ENCODE measurements at places on chromosomes 7 and 10.

- no peak for DNase-seq
Measured at GRCh38 chr10:62374862-62375710, 917 bp downstream of the ZNF365 start.

DNA sequence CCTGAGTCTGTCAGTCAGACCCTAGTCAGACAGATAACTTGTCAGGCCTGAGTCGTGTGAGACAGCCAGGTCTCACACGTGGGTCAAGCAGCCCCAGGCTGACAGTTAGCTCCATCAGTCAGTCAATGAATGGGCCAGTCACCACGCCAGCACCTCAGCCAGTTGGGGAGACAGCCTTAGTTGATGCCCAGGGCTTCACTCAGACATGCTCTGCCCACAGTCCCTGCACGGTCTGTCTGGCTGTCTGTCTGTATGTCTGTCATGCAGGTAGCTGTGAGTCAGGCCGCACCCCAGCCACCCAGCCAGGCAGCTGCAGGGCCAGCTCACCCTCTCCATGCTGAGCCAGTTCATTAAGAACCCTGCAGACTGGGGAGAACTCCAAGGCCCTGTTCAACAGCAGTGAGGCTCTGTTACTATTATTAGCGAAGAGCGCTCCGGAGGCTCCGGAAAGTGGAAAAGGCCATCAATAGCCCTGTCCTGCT lies 141.1 kb upstream of the PCBD1 start:
- no peak for DNase-seq

- no peak for DNase-seq
Measured at GRCh38 chr7:151431281-151431767, 8.6 kb downstream of the CRYGN start.

DNA sequence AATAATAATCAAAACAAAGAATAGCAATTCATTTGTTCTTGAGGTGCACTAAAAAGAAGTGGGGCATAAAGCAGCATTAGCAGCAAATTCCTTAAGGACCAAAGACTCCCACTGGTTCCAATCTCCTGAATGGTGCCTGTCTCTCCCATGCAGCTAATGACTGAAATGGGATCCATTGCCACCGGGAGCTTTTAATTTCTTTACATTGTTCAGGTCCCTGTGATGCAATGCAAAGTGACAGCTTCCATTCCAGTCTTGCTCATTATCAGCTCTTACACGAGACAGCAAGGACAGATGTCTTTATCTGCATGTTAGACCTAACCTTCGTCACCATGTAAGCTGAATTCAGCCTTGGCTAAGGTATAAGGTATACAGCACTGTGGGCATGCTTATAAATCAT lies 148.1 kb downstream of the POU6F2 start:
- DNase-seq, result no peak

DNA sequence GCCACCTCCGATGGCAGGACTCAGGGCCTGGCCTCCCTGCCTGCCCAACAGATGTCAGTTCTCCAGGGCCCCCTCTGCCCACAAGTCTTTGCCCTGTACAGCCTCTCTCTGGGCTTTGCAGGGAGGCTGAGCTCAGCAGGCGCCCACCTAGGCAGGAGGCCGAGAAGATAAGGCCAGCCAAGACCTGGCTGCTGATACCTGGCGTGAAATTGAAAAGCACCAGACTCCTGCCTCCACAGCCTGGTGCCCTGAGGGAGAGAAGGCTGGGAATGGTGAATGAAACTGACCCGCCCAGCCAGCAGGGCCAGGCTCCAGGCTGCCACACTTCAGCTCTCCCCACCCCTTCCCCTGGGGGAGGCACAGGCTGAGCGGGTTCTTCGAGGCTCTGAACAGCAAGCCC lies 145.8 kb downstream of the CDH23 start:
- DNase-seq, result no peak

DNA sequence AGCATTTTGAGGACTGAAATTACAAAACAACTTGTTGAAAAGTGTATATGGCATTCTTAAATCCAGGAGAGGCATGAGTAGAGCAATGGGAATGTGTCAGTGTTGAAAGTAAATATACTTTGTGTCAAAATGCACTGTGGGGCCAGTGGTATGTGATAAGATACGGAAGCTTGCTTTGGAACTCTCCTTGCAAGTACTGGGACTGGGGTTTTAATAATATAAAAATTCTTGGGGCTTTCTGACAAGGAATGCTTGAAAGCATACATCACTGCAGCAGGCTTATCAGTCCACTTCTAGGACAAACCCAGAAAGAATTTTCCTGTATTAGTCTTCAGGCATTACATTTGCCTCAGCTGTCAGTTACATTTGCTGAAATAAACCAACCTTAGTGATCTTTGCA lies 472.8 kb upstream of the FZD8 start:
- DNase-seq, result peak; percentile 80

- no peak for DNase-seq
Measured at GRCh38 chr7:18607025-18607424, 111.5 kb downstream of the HDAC9 start.

- DNase-seq, result no peak
Measured at GRCh38 chr10:56844978-56845529, 484.0 kb upstream of the ZWINT start.

DNA sequence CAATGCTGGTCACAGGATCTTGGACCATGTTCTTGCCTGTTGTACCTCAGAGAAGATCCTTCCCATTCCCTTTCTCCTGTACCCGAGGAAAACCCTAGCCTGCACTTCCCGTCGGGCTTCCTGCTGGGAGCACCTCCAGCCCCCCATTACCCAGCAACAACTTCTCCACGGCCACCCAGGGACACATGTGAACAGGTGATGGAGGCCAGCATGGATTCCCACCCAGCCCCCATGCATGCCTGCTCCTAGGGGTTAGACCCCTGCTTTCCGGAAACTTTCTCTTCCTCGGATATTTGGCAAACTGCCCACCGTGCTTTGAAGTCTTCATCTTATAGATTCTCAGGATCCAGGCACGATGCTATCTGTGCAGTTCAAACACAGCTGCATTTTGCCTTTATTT lies 67.3 kb downstream of the CALML3 start:
- DNase-seq, result no peak

DNA sequence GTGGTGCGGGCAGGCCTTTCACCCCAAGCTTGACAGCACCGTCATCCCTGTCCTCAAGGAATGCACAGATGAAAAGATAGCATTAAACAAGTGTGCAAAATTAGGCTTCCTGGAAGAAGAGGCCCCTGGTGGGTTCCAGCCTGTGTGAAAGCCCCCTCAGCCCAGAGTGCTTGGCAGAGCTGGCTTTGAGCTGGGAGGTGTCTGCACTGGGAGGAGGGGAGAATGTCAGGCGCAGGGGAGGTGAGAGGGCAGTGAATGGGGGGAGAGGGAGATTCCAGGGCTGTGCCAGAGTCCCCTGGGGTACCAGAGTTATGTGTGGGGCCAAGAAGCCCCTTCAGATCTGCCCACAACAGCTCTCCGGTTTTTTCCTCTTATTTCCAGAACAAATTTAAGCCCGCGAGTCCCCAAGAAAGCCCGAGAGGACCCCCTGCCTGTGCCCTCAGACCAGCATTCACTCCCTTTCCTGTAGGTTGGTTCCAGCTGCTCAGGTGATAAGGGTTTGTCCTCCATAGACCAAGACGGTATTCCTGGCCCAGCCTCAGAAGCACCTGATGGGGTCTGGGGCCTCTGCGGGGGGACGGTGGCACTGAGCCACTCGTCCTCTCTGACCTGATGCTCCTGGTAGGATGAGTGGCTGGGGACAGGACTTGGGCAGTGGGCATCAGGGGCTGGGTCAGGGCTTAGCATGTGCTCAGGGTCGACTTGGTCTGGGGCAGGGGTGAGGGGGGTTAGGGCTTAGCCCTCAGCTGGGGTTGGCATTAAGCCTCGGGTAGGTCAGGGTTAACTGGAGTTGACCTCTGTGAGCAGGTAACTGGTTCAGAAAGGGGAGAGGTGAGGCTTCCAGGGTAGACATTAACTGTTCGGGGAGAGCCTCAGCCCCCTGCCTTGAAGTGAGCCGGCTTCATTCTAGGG lies 43.4 kb downstream of the ADCYAP1R1 start:
- no peak for DNase-seq

DNA sequence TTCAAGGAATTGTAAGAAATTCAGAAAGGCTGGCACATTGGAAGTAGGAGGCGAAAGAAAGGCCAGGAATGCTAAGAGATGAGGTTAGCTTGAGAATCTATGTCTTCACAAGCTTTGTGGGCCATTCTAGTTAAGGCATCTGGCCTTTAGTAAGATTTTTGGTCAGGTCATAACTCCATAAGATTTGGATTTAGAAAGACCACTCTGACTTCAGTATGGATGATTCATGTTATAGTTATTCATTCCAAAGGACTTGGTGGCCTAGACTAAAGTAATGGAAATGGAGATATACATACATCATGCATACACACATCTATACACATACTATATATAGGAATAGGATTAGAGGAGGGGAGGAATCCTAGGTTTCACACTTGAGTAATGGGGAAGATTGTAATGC lies 77.5 kb downstream of the SEPTIN7 start:
- DNase-seq, result no peak

DNA sequence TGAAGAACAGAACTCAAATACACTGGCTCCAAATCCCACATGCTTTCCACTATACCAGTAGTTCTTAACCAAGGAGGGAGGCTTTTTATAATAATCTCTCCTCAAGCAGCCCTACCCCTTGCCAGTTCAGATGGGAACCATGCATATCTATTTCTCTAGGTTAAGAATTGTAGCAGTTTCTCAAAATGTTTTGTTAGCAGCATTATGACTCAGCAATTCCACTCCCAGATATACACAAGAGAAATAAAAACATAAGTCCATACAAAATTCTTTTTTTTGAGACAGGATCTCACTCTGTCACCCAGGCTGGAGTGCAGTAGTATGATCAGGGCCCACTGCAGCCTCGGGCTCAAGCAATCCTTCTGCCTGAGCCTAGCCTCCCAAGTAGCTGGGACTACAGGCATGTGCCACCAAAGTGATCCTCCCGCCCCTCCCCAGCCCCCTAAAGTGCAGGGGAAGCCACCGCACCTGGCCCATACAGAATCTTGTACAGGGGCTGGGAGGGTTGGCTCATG lies 18.1 kb downstream of the YWHAG start:
- no peak for DNase-seq

GRCh38 chr10:133126431-133127290 lies 33.4 kb upstream of the KNDC1 start:
- no peak for DNase-seq

GRCh38 chr7:29851487-29851886 lies 45.2 kb downstream of the WIPF3 start:
- no peak for DNase-seq

- peak; percentile 61 for DNase-seq
Measured at GRCh38 chr10:103451831-103452505, at the start of gene CALHM2. Gene CALHM2, minus strand, starts transcription at chr10:103452370. Its CDS starts 2,429 bp downstream, at chr10:103449941.

DNA sequence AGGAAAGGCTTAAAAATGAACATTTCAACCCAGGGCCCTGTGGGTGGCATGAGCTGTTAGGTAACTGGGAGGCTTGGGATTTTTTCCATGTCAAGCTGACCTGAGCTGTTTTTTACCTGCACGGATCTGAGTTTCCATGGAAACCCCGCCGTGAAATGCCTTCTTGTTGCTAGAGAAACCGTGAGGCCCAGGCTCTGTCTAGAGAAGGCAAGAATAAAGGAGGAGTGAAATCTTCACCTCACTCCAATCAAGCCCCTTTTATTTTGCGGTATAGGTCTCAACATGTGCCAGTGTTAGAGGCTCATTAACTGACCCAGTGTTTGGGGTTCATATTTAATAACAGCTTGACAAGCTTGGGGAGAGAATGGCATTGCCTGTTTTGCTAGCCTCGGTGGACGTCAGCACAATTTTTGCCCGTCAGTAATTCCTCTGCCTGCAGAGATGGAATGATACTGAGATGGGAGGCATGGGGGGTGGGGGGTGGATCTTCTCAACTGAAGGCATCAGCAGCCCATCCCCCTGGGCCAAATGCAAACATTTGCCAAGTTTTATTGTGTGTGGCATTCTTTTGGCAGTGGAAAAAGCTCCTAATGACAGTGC lies 48.9 kb upstream of the PDCD4 start:
- no peak for DNase-seq

GRCh38 chr10:99369551-99369950 lies 40.4 kb downstream of the CNNM1 start:
- DNase-seq, result peak; percentile 62

DNA sequence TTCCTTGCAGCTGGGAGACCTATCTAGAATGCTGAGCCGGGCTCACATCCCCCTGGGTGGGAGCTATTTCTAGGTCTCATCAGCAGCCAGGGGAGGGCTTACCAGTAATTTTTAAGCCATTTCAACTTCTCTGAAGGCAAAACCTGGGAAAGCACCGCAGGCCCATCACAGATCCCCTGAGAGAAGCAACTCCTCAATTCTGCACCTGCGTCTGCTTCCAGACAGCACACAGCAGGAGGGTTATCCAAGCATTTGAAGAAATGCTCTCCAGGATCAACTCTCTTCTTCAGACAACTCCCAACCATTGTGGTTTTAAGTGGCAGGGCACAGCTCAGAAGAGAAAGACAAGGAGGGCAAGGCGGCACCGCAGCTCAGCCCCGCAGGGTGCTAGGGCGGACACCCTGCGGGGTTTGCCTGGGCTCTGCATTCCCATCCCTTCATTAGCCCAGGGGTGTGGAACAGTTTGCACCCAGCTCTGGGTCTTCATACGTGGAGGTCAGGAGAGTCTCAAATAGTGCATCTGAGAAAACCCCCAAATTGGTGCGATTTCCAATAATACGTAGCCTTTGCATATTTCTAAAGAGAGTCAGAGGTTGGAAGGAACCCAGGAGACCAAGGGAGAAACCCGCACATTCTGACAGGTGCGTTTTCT lies 618.7 kb downstream of the DNAJB6 start:
- no peak for DNase-seq

- DNase-seq, result no peak
Measured at GRCh38 chr10:15096661-15097010, 519 bp upstream of the RPP38 start.

DNA sequence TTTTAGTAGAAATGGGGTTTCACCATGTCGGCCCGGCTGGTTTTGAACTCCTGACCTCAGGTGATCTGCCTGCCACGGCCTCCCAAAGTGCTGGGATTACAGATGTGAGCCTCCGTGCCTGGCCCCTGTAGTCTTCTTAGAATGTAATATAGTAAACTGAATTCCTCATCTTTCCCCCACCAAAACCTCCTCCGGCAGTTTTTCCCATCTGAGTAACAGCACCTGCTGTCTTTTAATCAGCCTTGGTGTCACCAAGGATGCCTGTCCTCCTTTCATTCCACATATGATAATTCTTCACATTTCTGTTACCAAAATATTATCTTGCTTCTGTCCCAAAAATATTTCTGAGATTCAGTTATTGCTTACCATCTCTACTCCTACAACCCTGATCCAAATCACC lies 80.2 kb downstream of the ZEB1 start:
- DNase-seq, result no peak

GRCh38 chr7:2321020-2321419 lies 6.8 kb upstream of the SNX8 start:
- DNase-seq, result no peak

GRCh38 chr10:24887855-24888231 lies 64.6 kb downstream of the PRTFDC1 start:
- DNase-seq, result no peak

- no peak for DNase-seq
Measured at GRCh38 chr7:158236400-158236799, 351.2 kb downstream of the PTPRN2 start.

GRCh38 chr7:77538281-77539212 lies 1.5 kb downstream of the PTPN12 start:
- peak; percentile 97 for DNase-seq

- no peak for DNase-seq
Measured at GRCh38 chr10:67603701-67604100, 92.3 kb downstream of the CTNNA3 start.

Data from NCI-H226 (cell line).